ENCODE measurements at places on chromosomes 5 and 9.

DNA sequence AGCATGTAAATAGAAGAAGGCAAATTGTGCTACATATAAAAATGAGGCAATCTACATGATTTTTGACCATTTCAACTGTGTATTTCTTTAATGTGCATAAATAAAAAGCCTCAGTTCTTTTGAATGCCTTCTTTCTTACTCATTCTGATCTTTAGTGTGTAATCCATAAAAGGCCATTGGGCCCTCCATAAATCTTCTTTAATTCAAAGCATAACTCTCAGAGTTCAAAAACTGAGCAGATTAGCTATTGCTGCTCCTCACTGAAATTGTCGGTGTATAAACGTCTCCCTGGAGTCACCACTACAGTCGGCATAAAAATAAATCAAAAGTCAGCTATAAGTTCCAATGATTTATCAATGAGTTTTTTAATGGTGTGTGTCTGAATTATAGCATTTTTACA lies 45.3 kb upstream of the ADAMTSL1 start:
- DNase-seq = no peak

GRCh38 chr9:84711398-84711777 lies 41.9 kb downstream of the NTRK2 start:
- no peak for DNase-seq

DNA sequence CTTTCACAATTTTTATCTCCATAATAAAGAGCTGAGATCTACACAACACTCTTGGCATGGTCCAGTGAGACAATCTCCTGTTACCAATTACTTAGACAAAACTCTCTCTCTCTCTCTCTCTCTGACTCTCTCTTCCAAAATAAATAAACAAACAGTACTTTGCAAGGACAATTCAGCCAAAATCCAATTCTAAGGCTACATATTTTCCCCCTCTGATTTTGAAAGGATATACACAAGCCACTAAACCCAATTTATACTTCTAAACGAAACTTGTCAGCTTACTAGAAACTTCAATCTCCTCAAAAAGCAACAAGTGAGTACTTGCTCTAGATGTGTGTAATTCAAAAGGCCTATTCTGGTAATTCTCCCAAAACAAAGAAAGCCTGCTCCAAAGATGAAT lies 26.3 kb upstream of the TNPO1 start:
- DNase-seq = no peak

- DNase-seq = no peak
These were observed 69.0 kb upstream of the DAPK1 start for GRCh38 chr9:87428659-87429058.

GRCh38 chr5:157817928-157818327 lies 41.0 kb downstream of the CLINT1 start:
- no peak for DNase-seq

GRCh38 chr5:143350751-143351602 lies 52.5 kb downstream of the NR3C1 start:
- DNase-seq = no peak

- no peak for DNase-seq
These were observed 115.9 kb downstream of the KIF4B start for GRCh38 chr5:155129513-155129880.

DNA sequence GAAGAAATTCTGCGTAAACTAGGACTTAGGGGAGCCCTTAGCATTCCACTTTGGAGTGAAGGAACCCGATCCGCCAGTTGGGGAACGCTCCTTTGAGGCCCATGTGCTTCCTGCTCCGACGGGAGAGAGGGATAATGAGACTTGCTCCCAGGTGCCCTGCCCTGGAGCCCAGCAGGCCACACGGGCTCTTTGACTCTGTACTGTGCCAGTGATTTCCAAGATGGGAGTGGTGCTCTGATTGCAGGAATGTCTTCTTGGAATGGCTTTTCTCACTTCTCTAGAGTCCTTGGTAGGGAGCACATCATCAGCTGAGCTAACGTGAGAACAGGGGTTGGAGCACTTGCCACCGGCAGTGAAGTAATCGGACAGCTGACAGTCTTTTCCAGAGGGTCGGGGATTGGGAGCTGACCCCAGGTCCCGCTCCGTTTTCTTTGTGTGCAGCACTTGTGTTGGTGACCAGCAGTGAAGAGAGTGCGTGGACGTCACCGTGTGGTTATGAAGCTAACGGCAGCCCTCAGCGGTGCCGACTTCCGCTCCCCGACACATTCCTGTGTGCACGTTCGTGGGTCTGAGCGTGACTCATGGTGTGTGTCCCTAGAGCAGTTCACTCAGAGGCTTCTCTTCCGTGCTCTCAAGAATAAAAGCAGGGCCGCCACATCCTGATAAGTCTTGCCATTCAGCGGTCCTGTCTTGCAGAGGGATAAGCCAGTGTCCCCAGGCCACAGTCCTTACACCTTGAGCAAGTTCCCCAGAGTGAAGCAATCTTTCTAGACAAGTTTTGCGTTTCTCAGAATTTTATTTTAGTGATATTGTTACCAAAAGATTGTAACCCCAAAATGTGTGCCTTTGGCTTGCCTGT lies 25.6 kb downstream of the ABL1 start:
- no peak for DNase-seq

- no peak for DNase-seq
These were observed 29.5 kb downstream of the C5orf15 start for GRCh38 chr5:133938929-133939328.

DNA sequence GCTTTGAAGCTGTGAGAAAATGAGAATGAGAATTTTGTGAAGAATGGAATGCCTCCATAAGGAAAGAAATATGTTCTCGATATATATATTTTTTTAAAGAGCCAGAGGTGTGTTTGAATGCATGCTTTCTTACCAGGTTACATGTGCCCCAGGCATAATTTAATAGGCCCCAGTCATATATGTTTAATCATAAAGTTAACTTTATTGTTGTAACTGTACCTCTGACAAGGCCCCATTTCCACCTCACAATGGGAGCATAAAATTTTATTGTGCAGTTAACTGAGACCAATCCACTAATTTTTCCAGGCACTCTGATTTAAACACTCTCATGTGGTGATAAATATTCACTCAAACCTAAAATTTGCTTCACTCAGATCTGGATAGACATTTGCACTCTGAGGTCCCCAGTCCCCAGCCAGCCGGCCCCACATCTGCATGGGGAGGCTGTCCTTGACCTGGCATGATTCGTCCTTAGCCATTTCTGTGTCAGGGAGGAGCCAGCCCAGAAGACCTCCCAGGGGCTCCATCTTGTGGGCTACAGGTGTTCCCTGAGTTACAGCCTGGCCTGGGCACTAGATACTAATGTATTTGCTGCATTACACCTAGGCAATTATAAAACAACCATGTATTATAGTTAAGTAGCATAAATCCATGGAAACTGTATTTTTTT lies 245.8 kb downstream of the MTRR start:
- DNase-seq = no peak

DNA sequence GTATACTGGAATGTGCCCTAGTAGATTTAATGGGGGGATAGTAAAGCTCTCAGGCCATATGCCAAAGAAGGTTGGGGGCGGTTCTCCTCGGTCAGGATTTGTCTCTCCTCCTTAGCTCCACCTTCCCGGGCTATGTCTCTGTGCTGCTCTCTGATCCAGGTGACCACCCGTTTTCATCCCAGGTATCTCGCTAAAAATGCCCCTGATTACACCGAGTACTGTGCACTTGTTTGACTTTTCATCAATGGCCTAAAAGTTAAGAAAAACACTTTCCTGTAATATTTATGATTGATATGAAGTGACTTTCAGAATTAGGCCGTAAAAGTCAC lies 724 bp downstream of the NDUFS6 start:
- no peak for DNase-seq

DNA sequence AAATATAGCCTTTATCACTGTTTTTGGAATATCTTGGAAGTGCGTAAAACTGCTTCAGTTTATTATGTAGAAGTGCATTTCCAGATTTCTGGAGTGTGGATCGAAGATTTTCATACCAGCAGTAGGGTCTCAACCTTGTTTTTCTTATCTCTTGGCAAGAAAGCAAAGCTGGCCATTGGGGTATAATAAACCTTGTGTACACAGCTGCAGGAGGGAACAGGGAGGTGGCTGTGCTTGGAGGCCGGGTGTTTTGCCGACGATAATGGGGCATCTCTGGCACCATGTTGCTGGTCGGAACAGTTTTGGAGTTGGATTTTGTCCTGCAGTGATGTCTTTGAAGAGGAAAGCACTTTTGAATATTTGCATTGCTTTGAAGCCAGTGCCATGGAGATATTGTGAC lies 308.8 kb upstream of the DMRT1 start:
- no peak for DNase-seq

DNA sequence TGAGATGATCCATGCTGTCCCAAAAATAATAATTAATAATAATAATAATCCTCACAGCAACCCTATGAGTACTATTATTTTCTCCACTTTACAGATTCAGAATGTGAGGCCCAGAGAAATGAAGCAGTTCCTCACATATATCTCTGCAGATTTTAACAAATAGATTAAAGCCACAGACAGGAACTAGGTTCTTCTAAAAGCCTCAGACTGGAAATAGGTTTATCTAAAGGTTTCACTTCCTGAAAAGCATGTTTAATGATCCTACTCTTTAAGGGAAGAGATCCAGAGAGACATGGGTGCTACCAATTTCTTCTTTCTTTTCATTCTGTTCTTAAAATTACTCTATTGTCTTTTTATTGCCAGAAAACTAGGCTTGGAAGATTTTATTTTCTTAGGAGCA lies 1079.4 kb upstream of the COX7C start:
- no peak for DNase-seq

GRCh38 chr5:67246108-67246507 lies 49.5 kb upstream of the CD180 start:
- no peak for DNase-seq

DNA sequence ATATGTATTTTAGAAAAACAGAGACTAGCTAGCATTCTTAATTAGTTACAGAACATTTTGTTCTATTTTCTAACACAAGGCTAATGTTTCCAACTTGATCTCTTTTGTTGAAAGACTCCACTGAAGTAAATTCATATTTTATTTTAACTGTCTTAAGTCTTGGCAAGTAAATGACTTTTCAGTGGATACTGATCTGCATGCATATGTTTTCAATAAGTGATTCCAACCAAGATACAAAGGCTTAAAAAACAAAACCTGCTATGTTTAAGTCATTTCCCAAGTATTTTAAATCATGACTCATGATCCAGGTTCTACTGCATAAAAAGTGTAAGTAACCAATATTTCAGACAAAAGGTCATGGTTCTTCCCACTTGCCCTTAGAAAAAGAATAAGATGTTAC lies 5.7 kb downstream of the CDO1 start:
- no peak for DNase-seq

GRCh38 chr9:93575796-93576257 lies 557 bp upstream of the PHF2 start:
- no peak for DNase-seq

GRCh38 chr5:153670101-153670500 lies 179.6 kb downstream of the GRIA1 start:
- DNase-seq = no peak

GRCh38 chr5:80181618-80182211 lies 74.1 kb downstream of the SERINC5 start:
- no peak for DNase-seq

- DNase-seq = no peak
These were observed 32.5 kb upstream of the RAB14 start for GRCh38 chr9:121233906-121234831.

- DNase-seq = no peak
These were observed 108.7 kb upstream of the IL12B start for GRCh38 chr5:159439002-159439401.

DNA sequence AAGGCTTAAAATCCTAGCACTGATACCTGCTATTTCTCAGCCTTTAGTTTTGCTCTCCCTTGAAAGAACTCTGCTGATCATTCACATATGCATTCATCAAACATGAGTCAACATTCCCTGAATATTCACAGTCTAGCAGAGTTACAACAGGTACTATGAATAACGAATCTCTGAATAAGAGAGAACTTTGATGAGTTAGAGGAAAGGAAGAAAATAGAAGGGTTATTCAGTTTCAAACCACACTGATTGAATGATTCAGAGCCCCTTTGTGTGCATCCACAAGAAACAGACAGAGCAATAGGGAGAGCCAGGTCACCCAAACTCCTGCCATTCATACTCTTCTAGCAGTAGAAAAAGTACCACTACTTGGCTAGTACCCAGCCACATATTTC lies 36.0 kb downstream of the FOXD1 start:
- no peak for DNase-seq

DNA sequence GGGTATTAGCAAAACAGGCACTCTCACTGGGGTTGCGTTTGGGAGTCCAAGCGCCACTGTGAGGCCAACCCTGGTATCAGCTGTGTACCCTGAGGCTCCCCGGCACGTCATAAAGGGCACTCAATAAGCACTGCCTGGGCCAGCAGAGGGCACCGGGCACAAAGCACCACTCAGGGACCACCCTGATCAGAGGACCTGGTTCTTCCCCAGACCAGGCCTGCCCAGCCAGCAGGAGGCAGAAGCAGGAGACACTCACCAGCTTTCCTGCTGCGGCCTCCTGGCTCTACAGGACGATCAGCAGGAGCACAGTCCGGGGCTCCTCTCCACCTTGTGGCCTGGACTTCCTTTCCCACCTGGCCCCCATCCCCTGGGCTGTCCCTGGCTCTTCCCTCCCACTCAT lies 12.6 kb downstream of the MGAT1 start:
- DNase-seq = no peak

DNA sequence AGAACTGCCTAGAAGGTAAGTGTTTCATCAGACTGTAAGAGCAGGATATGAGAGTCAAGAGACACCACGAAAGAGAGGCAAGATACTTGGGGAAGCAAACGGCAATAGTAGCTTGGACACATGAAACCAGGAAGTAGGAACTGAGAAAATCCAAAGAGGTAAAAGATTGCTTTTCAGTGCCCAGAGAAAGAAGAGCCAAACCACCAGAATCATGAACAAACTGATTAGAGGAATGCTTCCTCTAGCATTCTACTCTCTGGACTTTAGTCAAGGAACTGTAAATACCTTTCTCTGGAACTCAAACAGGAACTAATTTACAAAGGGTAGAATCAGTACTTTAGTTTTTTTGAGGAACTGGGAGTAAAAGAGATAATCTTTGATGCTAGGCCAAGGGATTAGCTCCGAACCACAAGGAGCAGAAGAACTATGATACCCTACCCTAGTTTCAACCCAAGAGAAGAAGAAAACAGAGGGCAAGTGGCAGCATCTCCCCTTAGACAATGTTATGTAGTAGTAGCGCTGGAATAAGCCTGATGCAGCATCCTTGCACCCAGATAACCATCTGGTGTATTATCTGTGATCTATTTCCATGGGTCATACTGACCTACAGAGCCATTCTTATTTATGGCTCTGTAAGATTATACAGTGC lies 41.3 kb downstream of the EFCAB9 start:
- DNase-seq = no peak

DNA sequence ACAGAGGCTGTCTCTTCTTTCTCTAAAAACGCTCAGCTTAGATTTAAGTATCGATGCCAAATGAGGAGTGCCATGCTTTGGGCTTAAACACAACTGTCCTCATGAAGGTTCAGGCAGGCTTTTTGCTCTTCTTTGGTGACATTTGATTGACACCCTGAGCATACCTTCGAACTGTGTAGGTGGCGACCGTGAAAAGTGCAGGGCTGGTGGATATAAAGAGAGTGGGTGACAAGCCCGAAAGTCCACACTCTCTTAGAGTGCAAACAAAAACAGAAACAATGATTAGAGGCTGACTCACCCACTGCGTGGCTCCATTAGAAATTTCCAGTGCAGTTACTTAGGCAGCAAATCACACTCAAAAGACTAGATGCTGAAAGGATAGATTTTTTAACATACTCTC lies 141.7 kb downstream of the SYK start:
- no peak for DNase-seq

GRCh38 chr9:78692871-78693270 lies 395.9 kb downstream of the PSAT1 start:
- DNase-seq = no peak
